ENCODE measurements at places on chromosomes 6 and 20.
A peak's percentile ranks its signal among the peaks of the same experiment; 100 is the strongest.

GRCh38 chr6:143333749-143334520, 116.6 kb downstream of the ADAT2 start:
- DNase-seq: no peak

DNA sequence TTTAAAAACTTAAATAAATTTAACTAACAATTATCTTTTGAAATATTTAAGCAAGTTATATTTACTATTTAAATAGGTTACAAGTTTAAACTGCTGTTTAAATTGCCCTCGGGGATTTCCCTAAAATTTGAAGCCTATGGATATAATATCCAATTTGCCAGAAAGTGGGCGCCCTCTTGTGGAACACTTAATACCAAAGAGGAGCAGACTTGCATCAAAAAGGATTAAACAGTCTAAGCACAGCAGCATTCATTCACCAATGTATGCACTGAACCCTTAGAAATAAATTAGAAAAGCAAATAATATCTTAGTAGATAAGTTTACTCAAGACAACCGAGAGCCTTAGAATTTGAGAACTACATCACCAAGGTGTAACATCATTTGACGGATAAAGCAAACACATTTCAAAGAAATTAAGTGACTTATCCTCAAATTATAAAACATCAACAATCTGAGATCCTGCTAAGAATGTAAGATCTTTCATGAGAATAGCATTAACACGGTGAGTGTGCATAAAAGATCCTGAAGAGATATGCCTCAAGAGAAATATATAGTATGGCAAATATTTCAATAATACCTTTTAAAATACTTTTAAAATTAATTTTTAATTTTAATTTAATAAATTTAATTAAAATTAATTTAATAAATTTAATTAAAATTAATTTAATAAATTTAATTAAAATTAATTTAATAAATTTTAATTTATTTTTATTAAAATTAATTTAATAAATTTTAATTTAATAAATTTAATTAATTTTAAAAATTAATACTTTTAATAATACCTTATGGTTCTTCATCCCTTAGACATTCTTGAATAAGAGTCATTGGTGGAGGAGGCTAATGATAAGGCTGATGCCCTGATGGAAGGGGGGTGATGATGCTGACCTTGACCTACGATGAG, 11.5 kb upstream of the MEP1A start:
- peak; percentile 48 for DNase-seq

- DNase-seq: no peak
These were observed 240.1 kb downstream of the KCNQ5 start for GRCh38 chr6:72861935-72862432.

DNA sequence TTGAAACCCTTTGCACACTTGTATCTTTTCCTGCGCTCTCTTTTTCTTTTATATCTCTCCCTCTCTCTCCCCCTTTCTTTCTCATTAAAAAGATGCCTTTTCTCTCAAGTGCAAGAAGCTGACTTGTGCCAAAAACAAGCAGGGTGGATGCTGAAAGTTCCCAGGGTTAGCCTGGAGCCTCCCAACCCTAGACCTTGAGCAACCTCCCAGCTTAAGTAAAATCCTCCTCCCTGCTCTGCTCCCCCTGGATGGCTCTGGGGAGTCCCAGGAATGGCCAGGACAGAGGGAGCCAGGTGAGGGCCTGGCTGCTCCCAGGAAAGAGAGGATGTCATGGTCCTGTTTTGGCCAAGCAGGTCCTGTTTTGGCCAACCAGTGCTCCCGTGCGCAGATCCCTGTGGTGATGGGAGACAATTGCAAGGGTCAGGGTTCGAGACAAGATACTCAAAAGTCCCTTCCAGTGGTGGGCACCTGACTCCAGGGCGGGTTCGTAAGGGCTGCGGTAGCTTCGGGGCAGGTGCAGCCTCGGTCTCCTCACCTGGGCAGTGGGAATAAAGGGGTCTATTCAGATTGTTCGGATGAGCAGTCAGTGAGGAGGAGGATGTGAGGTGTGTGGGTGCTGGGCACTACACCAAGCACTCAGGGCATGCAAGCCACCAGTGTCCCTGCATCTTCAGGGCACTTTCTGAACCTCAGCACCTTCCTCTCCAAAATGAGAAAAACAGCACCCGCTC, 49.4 kb downstream of the EYA2 start:
- DNase-seq: no peak

- DNase-seq: no peak
These were observed 10.8 kb downstream of the HECA start for GRCh38 chr6:139145661-139146060.

DNA sequence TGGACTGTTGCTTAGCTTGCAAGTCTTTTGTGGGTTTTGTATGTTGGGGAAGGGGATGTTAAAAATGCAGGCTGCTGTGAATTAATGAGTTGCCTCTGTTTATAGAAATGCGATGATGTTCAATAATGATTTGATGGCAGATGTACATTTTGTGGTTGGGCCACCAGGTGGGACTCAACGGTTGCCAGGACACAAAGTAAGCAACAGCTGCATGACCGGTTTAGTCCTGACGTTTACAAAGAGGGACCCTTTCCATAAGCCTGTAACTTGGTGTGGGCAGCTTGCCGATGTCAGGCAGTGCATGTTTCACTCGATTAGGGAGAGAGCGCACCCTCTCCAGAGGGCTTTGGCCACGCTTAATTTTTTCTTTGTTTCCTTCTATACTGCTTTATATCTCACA, 1.3 kb downstream of the BTBD3 start:
- no peak for DNase-seq

DNA sequence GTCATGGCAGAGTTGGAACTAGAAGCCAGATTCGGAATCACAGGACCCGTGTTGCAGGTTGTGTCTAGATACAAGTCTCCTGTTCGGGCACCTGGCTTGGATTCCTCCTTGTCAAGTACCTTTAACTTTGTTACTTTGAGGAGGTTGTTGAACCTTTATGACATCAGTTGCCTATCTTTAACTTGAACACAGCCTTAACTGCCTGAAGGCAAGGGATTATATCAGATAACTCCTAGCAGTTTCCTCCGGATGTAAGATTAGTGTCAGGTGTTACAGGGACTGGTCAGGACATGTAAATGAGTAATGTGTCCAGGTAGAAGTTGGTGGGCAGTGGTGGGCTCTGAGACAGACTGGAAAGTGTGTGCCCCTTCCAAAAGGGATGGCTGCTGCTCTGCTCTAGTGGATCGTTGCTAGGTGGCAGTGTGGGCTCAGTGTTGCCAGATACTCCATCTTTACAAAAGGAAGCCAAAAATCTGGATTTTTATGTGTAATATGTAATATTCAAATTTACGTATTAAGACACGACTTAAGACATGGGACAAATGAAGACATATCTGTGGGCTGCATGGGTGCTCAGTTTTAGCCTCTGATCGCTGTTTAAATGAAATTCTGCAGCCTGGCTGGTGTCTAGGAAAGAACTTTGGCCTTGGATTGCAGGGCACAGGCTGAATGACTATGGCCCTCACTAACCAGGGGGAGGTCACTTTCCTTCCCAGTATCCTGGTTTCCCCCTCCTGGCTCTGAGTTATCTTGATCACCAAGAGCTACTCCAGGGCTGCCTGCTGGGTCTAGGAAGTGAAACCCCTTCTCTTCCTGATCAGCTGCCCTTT, 27.1 kb downstream of the CHMP4B start:
- DNase-seq: no peak
